Effector CD4-positive, alpha-beta T cell (primary cell): ENCODE measurements at places on chromosomes 1 and 21.

DNA sequence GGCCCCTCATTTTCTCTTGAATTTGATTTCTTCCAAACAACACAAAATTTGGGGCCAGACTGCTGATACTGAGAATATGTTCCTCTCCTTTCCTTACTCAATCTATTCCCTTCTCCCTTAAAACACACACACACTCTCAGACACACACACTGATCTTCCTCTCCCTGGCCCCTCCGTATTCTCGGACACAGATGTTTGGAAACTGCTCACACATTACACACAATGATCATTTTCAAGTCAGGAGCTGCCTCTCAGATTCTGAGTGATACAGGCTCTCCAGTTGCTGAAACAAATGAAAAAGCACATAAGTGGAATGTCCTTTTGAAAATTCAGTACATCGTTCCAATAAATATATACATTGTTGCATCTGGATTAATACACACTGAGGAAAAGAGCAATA is 161.3 kb downstream of the CLEC20A start:
- DNase-seq, result no peak

DNA sequence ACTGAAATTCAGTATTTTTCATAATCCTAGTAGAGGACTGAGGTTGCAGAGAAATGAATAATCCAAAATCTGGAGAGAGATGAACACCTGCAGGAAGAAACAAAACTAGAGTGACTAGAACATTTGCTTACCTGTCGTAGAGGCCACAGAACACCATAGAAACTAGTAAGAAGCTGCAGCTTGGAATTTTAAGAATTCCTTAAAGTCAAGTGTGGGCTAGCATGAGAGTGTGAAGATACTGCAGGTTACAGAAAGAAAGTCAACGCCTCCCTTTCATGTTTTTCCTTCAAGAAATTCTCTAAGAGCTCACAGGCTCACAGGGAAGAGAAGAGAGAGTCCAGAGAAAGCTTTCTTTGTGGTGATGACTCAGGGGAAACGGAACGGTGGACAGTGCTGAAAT is 633.7 kb downstream of the LRRIQ3 start:
- no peak for DNase-seq

- DNase-seq, result no peak
Observed at GRCh38 chr1:229986737-229987337, 80.2 kb upstream of the GALNT2 start.

DNA sequence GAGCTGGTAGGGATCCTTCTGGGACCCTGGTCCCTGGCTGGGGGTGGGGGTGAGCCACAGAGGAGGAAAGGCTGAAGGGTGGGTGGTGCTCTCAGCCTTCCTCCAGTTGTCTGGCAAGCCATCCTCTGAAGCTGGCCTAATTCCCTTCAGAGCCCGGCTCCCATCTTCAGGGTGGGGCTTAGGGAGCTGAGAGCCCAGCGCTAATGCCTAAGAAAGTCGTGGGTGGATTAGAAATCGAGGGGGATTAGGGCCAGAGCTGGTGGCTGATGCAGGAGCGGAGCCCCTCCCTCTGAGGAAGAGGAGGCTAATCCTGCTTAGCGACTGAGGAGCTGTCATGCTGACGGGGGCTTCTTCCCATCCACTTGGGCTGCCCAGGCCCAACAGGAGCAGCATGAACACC is 30.8 kb upstream of the DMBX1 start:
- no peak for DNase-seq

GRCh38 chr1:203170625-203171330 is 4.8 kb downstream of the MYBPH start:
- DNase-seq, result no peak

GRCh38 chr1:89939059-89939570 is 55.8 kb upstream of the ZNF326 start:
- DNase-seq, result no peak

DNA sequence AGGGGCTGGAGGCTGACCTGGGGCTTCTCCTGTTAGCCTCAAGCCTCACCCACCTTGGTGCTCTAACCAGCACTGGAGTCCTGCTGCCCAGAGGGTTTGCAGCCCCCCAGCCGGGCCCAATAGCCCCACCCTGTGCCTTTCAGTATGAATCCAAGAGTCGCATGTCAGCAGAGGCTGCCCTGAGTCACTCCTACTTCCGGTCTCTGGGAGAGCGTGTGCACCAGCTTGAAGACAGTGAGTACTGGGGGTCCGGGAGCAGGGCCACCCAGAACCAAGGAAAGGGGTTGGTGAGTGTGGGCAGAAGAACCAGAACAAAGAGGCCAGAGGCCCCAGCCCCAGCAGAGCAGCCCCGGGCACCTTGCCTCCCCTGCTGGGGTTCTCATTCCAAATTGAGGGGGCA is 25.6 kb downstream of the CDK18 start:
- DNase-seq, result no peak

DNA sequence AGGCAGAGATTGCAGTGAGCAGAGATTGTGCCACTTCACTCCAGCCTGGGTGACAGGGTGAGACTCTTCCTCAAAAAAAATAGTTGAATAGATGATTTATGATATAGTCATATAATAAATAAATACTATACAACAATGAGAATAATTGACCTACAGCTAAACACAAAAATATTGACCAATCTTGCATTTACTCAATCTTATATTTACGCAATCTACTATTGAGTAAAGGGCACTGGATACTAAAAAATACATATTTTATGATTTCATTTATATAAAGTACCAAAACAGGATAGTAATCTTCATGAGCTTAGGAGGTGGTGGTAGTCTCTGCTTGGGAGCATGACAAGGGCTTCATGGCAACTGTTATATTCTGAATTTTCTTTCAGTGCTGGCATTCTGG is 19.1 kb upstream of the GBP3 start:
- DNase-seq, result no peak

DNA sequence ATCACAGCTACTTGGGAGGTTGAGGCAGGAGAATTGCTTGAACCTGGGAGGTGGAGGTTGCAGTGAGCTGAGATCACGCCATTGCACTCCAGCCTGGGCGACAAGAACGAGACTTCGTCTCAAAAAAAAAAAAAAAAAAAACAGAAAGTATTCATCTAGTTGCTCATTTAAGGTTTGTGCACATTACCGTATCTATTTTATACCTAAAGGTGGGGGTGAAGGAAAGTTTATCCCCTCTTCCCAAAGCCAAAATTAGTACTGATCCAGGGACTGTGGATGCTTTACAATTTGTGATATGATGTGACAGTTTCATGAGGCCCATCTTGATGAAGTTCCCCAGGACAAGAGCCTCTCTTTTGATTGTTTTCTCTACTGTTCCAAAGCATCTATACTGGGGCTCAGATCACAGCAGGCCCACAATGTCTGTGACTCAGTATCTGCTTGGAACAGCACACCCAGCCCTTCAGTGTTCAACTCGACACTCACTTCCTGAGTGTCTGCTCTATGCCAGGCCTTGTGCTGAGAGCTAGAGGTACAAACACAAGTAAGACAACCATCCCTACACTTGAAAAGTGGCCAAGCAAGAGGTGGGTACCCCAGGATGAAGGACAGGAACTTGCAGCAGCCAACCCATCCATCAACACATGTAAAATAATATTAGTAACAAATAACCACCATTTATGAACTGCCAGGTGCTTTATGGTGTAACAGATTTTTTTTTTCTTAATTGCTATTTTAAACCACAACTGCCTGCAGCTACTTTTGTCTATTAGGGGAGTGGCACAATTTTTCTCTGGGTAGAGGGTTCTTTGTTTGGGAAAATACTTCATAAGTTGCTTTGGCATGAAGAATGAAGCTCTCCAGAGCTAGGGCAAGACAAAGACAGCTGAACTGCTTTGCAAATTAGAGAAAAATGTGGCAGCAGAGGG is 29.0 kb upstream of the KHDRBS1 start:
- DNase-seq, result peak; percentile 23

- no peak for DNase-seq
Observed at GRCh38 chr1:208228026-208228425, 16.2 kb downstream of the PLXNA2 start.

GRCh38 chr1:9494936-9495758 is 44.1 kb upstream of the SLC25A33 start:
- DNase-seq, result peak; percentile 54

DNA sequence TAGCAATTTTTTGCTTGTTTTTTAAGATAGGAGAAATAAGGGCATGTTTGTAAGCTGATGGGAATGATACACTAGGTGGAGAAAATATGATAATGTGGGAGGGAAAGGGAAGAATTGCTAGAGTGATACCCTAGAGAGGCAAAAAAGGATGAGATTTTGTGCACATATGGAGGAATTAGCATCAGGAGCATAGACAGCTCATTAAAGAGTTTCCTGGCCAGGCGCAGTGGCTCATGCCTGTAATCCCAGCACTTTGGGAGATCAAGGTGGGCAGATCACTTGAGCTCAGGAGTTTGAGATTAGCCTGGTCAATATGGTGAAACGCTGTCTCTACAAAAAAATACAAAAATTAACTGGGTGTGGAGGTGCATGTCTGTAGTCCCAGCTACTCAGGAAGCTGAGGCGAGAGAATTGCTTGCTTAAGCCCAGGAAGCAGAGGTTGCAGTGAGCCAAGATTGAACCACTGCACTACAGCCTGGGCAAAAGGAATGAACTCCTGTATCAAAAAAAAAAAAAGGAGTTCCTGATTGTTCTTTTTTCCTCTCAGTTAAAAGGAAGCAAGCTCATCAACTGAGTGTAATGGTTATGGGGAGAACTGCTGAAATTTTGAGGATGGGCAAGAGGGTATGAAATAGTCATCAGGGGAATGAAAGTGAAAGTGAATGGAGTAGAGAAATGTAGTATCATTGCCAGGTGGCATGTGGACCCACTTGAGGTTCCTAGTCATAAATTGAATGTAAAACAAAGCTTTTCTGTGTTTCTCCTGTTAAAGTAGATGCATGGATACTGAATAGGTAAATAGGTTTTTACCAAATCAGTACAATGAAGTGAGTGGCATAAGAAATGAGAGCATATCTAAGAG is 35.5 kb downstream of the SH3GLB1 start:
- DNase-seq, result no peak

- no peak for DNase-seq
Observed at GRCh38 chr1:47677241-47677940, 239.5 kb downstream of the FOXD2 start.

DNA sequence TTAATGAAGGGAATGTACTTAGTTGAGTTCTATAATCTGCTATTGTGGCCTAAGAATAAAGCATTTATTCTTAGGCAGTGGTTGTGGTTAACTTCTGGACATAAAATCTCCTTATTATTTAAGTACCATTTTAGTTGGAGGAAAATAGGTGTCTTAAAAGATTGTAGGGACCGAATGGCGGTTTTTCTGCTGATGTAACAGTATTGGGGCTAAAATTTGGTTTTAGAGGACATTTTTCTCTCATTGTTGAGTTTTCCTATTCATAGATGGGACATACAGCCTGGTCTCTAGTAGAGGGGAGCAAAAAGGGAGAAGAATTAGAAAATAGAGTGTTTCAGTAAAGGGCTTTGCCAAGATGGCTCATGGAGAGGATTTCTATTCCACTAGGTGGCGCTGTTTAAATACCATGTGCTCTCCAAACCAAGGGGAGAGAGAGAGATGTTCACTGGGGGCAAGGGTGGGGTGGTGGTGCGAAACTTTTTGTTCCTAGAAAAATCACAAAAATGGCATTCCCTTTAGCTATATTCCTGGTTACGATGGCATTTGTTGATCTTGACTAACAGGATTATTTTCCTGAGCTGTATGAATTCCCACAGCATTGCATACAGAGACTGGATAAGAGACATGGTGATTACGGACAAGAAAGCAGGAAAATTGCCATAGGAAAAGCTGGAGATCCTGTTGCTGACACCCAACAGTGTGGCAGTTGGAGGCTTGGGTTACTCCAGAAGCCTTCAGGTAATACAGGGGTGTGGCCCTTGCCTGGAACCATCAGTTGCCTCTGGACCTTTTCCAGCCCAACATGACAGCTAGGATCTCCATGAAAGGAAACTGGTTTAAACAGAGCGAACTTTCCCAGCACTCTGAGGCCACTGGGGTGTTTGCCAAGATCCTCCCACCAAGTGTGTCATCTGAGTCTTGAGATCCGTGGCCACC is 18.2 kb upstream of the FCGR2A start:
- peak; percentile 41 for DNase-seq

- no peak for DNase-seq
Observed at GRCh38 chr1:61142043-61142440, 59.7 kb downstream of the NFIA start.

GRCh38 chr1:210098356-210098755 is 134.2 kb upstream of the SERTAD4 start:
- no peak for DNase-seq

DNA sequence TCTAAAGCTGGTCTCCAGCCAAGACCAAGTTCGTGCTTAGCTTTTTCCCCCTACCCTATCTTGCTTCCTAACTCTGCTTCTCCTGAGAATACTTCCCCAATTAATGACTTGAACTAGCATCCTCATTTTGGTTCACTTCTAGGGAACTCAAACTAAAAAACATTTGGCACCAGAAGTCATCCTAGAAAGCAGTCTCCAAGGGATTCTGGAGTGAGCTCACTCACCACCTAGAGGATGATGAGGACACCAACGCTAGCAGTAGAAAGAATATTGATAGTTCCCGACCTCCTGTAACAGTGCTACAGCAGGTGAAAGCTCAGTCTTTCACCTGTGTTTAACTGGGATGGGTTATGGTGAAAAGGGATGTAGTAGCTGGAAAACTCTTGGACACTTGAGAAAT is 4.7 kb upstream of the PSMB2 start:
- DNase-seq, result no peak

- DNase-seq, result no peak
Observed at GRCh38 chr1:67339623-67340343, 32.1 kb downstream of the IL12RB2 start.

DNA sequence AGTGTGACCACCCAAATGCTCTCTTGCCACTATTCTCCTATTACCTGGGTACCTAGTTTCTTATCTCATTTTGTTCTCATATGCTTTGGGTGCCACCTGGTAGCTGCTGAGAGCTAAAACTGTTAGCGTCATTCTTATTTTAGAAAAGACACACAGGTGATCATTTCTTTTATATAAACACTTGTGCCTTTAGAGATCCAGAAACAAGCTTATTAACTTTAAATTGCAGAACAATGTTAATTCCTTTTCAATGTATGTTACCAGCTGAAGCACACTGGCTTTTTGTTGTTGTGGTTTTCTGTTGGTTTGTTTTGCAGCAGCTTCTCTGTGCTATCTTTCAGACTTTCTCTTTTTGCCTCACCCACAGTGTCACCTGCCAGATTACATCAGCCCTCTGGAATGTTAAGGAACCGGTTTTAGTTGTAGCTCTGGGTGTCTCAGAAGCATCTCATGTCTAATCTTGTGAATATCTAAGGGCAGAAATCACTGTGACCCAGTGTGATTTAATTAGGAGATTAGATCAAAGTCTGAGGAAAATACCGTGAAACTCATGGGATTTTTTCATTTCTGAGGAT is 43.4 kb upstream of the SLC19A2 start:
- no peak for DNase-seq

DNA sequence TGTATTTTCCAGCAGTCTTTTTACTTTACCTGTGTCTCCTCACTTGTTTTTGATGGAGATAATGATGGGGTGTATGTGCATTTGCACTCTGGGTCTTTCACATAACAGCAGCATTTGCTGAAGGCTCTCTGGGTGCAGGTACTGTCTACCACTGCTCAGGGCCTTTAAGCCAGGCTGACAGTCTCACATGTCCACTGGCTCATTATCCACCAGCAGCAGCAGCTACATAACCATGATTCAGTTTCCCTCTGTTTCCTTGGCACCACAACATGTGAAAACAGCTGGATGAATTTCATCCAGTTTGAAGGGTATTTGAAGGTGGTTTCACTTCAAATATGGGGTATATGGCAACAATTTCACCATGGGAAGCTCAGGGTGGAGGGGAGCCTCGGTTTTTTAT is 41.2 kb upstream of the ROR1 start:
- DNase-seq, result no peak

GRCh38 chr1:206100226-206100815 is 16.9 kb downstream of the AVPR1B start:
- DNase-seq, result no peak
